ENCODE measurements at places on chromosomes 11 and 22.

DNA sequence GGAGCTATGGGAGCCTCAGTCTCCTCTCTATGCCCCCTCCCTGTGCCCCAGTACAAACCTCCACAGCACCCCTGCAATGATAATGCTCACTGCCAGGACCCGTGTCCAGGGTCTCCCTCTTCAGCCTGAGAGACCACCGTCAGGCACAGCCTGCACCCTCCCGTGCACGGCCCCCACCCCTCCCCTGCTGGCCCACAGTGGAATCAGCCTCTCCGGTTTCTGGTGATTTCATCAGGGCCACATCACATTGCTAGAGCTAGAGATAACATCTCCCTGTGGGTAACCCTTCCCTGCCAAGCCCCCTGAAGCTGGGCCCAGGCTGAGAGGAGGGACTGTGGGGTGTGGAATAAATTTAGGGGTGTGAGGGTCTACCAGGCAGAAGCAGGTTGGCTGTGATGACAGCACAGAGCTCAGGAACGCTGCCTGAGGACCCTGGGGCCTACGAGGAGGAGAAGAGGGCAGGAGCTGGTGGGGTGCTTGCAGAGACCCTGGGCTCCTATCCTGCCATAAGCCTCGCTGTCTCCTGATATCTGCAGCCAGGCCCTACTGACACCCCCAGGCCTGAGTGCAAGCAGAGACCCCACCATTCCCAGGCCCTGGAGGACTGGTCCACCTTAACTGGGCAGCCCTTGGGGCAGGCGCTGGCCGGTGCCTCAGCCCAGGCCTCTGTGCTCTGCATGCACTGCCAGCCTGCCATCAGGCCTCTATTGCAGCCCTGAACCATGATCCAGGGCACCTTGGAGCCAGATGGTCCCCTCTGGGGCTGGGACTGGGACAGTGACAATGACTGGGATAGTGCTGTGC lies at the start of gene KLHDC7B:
Gene KLHDC7B, plus strand, starts transcription at position 378 of the 804 bp plus-strand sequence. Its CDS starts 345 bp downstream, at position 723.
- DNase-seq: no peak

- DNase-seq: no peak
Observed at GRCh38 chr11:43130616-43131015, 181.2 kb upstream of the API5 start.

DNA sequence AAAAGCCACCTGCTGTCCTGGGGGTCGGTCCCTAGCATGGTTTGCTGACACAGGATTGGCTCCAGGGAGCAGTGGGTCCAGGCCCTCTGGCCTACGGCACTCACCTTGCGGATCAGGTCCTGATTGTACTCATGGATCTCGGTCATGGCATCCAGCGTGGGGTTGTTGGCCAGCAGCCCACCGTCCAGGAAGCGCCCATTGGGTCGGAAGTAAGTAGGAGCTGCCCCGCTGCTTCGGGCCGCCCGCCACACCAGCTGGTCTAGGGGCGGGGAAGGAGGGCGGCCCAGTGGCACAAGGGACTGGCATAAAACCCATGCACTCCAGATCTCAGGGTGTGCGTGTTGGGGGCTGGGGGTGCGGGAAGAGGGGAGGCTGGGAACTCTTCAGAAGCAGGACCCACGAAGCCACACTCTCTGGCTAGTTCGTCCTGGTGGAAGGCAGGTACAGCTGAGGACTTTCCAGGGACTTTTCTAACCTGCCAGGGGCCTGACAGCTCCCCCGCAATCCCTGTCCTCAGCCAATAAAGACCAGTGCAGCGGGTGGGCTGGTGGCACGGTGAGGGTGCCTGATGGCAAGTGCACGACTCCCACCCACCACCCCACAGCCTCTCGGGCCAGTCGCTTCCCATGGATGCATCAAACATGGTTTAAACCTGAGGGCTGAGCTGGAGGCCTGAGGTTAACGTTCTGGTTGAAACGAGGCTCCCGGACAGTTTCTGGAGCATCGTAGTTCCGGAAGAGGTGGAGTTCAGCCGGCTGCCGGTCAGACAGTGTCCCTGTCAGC lies 5.1 kb upstream of the BAIAP2L2 start:
- no peak for DNase-seq

GRCh38 chr11:41379084-41379483 lies 80.4 kb downstream of the LRRC4C start:
- DNase-seq: no peak

DNA sequence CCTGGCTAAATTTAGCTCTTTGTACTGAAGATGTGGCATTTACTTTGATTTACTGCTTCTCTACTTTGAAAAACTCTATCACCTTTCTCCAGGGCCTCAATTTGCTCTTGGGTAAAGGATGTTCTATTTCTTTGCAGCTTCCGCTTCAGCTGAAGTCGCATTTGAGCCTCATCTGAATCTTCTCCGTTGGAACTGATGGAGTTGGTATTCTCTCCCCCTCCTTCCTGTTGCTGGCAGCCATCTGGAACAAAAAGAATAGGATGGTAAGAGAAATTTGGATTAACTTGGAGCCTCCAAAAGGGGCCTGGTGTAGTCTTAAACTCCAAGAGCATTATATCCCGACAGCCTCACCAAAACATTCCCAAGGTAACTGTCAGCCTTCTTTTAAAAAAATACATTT lies 16.6 kb downstream of the PAX6 start:
- DNase-seq: no peak

GRCh38 chr22:24730864-24731263 lies 43.7 kb downstream of the PIWIL3 start:
- DNase-seq: no peak

DNA sequence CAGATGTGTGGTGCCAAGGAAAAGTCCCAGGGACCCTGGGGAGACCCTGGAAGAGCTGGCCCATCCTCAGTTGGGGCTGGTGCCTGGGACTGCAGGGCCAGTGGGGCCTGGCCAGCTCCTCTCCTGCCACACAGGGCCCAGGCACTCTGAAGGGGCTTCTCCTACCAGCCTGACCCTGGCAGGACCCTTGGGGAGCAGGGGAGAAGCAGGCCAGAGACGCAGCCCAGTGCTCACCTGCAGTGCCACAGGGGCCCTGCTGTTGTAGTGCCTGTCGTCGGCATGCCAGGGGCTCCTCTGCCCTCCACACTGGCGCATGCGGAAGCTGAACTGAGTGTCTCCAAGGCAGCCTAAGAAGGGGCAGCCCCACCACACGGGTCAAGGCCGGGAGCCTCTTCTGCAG lies 9.1 kb downstream of the DENND6B start:
- DNase-seq: no peak

GRCh38 chr11:94112206-94112953 lies 16.3 kb upstream of the PANX1 start:
- no peak for DNase-seq

GRCh38 chr11:43784866-43785265 lies 95.8 kb upstream of the ALKBH3 start:
- DNase-seq: no peak
